ENCODE measurements at places on chromosomes 5 and 9.

- no peak for DNase-seq
These were observed 320.2 kb downstream of the FAM170A start for GRCh38 chr5:119949426-119949999.

DNA sequence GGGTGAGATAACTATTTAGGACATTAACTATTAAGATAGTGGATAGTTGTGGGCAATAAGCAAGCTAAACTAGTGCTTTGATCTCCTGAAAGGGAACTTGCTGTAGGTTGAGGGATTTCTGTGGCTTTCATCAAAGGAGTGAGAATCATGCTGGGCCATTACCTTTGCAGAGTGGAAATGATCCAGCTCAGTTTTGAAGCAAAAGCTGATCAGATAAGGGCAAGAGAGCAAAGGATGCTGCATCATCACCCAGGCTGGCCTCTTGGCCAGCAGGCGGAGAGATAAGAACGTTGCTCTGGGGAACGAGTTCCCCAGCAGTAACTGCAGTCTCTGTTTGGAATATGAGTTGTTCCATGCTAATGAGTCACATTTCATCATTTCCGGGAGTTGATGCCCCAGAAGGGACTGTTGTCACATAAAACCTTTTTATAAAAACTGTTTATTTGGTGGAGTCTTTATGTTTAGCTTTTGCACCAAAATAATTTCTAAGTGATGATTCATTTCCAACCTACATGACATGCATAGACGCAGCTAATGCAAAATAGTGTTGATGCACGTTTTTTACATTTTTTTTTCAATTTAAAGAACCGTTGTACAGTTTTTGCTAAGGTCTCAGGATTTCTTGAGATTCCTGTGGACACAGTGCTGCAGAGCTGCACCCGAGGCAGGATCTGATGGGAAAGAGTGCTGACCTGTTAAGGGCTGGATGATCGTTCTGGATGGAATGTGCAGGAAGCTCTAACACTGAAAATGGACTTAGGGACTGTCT lies 99.3 kb downstream of the ACTBL2 start:
- peak; percentile 55 for DNase-seq

GRCh38 chr5:55626790-55627189 lies 85.3 kb downstream of the SLC38A9 start:
- DNase-seq, result no peak

DNA sequence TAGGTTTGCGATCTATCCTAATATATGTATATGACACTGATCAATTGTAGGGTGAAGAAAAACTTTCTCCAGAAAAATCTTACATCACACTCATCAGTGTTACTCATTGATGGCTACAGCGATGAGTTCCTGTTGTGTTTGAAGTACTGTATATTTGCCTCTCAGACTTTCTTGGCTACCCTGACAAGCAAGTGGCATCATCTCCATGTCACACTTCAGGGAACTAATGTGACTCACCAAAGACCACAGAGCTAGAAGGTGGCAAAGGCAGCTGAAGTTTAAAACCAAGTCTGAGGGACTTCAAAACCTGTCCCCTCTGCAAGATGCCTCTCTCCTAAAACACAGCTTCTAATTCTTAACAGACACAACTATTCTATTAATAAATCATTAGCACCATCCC lies 451.4 kb downstream of the CTNND2 start:
- no peak for DNase-seq

DNA sequence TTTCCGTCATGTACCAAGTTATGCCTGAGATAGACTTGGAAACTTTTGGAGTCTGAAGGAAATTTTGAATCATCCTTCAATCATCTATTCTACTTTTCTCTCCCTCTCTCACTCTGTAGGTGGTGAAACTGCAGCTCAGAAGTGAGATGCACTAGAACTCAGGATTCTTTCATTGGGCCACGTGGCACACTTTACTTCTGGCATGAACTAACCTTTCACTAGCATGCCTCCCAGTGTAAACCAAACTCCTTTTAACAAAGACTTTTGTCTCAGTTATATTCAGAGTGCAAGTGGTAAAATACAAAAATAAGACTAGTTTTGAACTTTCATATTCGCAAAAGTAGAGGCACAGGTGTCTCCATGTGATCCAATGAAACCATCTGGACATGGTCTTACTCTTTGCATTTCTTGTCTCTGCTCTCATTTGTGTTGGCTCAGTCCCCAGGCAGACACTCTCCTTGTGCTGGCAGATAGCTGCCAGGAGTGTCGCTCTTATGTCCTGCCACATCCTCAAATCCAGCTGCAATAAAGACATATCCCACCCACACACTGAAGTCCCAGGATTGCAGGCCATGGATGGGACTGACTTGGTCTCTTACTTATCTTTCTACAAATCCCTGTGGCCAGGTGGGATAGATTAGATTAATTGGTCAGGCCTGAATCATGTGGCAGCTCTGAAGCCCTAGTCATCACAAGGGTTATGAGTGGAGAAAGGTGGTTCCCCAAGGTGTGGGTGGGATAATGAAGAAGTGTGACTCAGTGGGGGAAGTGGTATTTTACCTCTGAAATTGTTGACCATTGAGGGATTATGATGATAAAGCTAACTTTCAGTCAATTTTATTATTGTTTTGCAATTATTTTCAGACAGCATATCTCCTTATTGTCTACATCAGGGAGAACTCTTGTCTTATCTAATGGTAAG lies 267.5 kb downstream of the GABRB2 start:
- DNase-seq, result no peak

- no peak for DNase-seq
These were observed 36.0 kb downstream of the SARDH start for GRCh38 chr9:133701981-133702797.

- DNase-seq, result no peak
These were observed 410.3 kb downstream of the DTWD2 start for GRCh38 chr5:118578093-118578492.

DNA sequence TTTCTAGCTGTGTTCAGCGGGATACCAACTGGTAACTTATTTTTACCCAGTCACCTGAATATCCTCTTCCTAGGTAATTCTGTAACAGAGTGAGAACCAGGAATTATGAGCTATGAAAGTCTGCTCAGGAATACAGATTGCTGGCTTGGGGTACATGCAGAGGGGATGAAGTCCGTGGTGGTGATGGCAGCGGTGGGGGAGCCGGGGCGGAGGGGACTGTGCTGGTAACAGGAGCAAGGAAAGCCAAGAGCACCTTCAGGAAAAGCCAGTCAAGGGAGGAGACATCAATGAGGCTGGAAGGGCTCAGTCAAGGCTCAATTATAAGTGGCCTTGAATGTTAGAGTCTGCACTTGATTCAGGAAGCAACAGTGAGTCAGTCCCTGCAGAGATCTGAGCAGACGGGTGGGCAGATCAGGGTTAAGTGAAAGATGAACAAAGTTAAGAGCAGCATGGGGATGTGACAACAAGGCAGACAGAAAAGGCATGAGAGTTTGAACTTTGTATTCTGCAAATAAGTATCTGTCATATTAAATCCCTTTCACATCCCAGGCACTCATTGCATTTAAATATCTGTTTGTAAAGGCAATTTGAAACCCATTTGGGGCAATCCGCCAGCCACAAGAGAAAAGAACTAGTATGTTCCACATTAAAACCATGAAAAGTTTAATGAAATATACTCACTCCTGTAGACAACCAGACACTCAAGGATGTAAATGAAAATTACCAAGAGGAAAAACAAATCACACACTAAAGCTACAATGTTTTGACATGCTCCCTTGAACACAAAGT lies 101.2 kb downstream of the TTC39B start:
- no peak for DNase-seq

- DNase-seq, result peak; percentile 82
These were observed 53.4 kb downstream of the GALNT12 start for GRCh38 chr9:98860871-98861293.

DNA sequence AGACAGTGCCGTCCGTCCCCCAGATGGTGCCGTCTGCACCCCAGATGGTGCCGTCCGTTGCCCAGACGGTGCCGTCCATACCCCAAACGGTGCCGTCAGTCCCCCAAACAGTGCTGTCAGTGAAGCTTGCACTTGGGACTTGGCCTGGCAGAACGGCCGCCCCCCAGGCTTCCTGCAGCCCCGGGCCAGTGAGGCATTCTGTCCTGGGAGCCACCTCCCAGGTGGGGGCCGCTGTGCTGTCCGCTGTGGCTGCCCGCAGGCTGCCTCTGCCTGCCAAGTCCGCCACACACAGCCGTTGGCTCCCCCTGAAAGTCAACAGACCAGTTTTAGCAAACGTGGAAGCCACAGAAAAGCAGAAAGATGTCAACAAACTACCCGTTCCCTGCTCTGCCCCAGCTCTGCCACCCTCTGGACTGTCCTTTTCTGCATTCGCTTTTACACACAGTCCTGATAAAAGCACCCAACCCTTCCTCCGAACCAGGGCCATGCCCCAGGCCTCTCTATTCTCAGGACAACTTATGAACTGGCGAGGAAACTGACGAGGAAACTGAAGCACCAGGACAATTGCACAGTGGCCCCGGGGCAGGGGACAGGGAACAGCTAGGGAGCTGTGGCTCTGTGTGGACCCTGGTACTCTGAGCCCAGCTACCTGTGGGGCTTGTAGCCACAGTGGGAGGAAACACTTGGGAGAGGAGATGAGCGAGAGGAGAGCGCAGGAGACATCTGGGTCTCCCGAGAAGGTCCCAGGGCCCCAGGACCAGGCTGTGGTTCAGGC lies 39.6 kb upstream of the RXRA start:
- no peak for DNase-seq

GRCh38 chr9:21429191-21429590 lies 11.0 kb upstream of the IFNA1 start:
- no peak for DNase-seq

GRCh38 chr5:1950708-1951103 lies 68.0 kb upstream of the IRX4 start:
- DNase-seq, result no peak

DNA sequence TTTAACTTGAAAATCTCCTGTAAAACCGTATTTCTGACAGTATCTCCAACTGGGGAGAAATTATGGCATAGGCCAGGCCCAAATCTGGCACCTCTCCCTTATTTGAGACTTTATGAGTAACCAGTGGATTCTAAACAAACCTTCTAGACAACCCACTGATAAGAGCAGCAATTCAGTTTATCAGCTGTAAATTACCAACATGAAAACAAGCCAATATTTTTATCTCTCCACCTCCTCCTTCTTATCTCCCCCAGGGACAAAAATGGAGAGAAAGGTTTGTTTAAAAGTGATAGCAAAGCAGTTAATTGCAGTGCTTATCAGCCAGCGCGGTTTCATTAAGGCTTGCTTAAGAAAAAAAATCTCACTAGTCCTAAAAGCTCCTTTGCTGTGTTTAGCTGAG lies 53.8 kb downstream of the KCNV2 start:
- DNase-seq, result no peak

DNA sequence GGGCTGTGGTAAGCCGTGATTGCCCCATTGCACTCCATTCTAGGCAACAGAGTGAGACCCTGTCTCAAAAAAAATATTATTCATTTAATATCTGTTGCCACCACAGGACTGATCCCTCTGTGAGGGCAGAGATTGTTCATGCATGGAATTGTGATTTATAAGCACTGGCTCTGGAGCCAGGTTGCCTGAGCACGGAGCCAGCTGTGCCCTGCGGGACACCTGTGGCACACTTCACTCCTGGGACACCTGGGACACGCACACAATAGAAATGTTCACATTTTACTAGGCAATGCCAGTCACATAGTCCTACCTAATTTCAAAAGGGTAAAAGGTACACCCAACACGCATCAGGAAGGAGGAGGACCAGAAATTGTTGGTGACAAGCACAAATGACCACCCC lies 83.0 kb upstream of the GABRP start:
- no peak for DNase-seq

GRCh38 chr5:112511920-112512319 lies 92.8 kb upstream of the EPB41L4A start:
- DNase-seq, result no peak

DNA sequence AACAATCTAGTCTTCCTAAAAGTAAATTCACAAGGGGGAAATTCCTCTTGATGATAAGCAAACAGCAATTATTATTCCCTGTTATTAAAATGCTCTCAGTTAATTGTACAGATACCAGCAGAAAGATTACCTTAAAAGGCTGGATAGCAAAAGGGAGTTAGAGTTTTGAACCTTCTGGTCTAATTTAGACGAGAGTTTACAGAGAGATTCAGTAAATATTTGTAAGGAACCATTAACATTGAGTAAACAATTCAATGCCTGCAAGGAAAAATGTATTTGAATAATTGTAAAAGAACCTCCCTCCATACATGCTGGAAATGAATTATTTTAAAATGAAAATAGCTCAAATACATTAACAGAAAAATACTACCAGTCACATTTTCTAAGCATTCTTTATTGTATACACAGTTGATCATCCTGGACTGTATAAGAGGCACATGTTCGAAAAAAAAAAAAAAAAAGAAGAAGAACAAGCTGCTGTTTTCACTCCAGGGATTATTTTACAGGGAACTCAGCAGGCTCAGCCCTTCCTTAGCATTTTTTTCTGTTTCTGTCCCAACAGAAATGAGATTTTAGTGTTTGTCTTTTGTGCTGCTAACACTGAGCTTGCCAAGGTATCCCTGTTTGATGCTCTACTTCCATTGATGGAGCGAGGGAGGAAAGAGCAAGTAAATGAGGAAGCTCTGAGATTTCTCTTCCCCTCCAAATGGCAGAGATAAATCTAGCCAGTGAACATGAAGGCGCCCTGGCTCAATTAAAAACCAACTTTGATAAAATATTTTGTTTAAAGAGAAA lies 141.1 kb downstream of the ENC1 start:
- DNase-seq, result no peak

DNA sequence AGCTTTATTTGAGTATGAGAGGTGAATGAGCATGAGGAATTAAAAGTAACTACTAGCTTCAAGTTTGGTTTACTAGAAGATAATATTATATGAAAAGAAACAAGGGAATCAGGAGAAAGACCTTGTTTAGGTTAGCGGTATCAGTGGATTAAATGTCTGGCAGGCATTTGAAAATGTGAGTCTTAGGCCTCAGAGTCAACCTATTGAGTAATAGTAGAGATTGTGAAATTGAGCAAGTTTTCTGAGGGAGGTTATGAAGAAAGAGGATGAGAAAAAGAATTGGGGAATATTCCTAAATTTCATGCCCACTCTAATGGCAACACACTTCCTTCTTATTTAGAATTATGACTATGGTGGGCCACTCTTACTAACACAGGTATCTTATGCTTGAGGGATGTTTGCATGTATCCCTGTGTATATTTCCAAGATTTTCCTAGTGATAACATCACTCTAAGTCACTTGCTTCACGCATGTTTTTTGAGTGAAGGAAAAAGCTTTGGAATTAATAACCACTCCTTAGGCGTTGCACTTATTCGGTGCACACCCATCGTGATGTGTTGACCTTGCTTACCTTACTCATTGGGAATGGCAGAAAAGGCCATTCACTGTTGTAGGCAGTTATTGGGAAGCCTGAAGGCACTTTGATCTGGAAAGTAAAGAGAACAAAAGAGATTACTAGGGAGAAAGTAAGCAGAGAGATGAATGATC lies 8.2 kb upstream of the ELL2 start:
- DNase-seq, result peak; percentile 60

GRCh38 chr5:33662722-33663427 lies 222.1 kb downstream of the TARS1 start:
- DNase-seq, result peak; percentile 54

DNA sequence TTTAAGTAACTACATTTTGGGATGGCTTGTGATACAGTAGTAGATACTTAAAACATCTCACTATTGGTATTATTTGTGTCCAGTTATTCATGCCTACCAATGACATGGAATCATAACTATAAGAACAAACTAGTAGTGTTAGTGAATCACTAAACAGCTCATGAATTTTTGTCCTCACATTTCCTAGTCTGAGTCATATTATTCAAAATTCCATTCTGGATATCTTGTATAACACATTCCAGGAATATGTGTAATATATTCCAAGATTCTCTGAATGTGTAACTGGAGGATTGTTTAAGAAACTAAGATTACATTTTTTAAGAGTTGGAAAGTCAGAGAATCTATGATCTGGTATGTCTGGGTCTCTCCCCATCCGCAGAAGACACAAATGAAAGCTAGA lies 565.3 kb upstream of the ZNF608 start:
- peak; percentile 45 for DNase-seq

GRCh38 chr9:96067004-96067403 lies 191.5 kb downstream of the ERCC6L2 start:
- no peak for DNase-seq
